ENCODE measurements at places on chromosomes 3 and 15.

GRCh38 chr15:81107889-81108288, 26.2 kb upstream of the CFAP161 start:
- no peak for DNase-seq

DNA sequence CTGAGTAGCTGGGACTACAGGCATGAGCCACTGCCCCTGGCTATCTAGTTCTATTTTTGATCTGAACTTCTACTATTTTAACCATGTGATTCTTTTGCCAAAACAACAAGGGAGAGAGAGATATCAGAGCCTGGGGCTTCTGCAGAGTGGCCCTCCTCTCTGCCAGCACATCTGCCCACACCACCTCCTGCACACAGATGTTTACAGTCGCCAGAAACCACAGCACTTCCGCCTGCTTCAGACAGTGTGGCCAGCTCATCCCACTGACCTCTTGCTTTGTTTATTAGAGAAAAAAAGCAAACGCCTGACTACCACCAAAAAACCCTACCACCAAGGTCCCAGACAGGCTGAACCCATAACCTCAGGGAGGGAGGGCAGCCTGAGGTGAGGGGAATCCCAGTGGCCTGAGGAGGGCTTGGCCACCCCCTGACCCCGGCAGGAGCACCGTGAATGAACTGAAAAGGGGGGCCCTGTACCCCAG, 85.9 kb upstream of the ABHD2 start:
- DNase-seq: no peak

- no peak for DNase-seq
Measured at GRCh38 chr15:96309143-96309660, 21.3 kb upstream of the NR2F2 start.

DNA sequence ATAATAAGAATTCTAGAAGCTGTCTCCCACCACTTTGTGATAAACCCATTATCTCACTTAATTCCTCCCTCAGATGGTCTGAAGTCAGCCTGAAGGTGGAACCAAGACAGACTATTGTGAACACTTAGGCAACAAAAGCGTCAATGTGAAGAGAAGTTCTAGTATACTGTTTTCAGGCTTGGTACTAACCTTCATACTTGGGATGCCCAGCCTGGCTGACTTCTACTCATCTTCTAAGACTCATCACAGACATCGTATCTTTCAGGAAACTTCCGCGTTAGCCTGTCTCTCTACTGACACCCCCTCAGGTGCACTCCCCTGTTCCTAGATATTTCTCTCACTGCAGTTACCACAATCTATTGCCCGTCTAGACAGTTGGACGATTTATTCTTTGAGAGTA, 201.2 kb downstream of the SATB1 start:
- no peak for DNase-seq

DNA sequence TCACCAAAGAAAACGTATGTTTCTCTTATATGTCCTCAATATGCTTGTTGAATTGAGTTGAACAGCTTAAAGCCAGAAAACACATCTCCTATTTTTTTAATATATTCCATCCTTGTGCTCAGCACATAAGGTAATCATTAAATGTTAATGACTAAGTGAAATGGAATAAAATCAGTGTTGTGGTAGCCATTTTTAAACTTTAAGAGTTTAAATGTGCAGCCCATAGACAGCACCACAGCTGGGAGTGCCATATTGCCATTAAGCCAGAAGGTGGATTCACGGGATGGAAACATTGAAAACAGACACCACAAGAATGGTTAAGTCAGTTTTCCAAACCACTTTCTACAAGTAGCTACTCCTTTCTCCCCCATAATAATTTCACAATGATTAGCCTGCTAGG, 76.8 kb upstream of the C15orf61 start:
- no peak for DNase-seq

DNA sequence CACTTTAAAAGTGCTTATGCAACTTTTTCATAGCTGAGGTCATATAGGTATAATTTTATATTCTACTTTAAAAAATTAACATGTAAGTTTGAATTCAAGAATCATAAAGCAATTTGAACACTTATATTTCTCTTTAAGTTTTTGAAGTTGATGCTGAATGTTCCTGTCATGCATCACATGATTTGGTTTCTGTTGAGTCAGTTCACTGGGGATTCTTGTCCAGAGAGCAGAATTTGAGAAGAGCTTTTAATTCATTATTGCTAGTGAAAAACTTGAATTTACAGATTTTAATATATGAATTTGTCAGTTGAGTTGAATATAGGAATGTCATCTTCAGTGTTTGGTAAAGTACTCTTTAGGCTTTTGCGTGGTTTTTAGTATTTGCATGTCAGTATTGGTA, 7.9 kb downstream of the SLC25A26 start:
- no peak for DNase-seq

Measured in NCI-H748 treated with DMSO at 0.1 percent for 48 hours (cell line).